Naive thymus-derived CD8-positive, alpha-beta T cell (primary cell): ENCODE measurements at places on chromosomes 12 and 14.

DNA sequence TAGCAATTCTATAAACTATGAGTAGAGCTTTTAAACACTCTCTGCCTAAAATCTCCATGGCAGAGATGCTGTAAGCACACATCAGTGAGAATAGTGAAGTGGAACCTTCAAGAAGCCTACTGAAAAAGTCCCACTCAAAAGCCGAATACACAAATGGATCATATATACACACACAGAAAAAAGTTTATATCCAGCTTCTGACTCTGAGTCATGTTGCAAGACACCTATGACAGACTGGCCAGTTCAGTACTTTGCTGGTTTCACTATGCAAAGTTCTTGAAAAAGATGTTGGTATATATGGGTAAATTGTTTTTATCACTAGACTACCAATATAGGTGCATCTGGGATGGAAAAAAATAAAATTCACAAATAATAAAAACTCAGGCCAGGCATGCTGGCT, 126.1 kb downstream of the KCNK10 start:
- no peak overlapping the region for H3K27ac ChIP-seq
- H3K4me1 ChIP-seq, result no peaks in the 10 kb centered on the region
- no peak overlapping the region for H3K4me3 ChIP-seq
- peaks cover 37% of the 10 kb centered on the region for H3K27me3 ChIP-seq
- H3K36me3 ChIP-seq, result no peaks in the 10 kb centered on the region

DNA sequence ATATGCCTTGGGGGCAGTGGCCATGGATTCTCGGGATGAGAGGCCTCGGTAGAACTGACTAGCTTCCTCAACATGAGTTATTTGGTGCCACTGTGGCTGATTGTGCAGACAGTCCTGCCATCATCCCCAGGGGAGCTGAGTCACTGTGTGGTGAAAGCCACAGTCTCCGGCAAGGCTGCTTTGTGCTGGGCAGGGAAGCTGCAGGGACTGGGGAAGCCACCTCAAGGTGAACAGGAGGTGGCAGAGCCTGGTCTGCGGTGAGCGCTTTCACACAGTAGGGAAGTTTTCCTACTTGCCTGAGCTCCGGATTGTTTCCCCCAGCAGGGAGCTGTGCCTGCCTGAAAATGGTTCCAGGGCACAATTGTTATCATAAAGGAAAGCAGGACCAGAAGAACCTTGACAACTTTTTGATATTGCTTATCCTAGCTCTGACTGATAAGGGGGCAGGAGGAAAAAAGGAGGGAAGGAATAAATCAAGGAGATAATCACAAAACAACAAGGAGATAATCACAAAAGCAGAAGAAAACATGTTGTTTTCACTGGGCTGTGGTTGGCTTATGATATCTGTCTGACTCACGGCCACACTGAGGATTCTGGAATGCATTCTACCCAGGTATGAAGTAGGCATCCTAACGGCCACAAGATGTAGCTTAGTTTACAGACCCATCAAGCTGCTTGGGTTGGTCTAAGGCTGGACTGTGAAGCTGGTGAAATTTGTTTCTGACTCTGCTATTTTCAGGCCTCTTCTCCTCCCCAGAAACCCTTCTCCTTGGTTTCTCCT, 32.2 kb upstream of the GNG2 start:
- DNase-seq, result peak; percentile 30
- H3K27me3 ChIP-seq, result peaks cover 1% of the 10 kb centered on the region
- peaks cover 8% of the 10 kb centered on the region for H3K36me3 ChIP-seq
- H3K4me3 ChIP-seq, result no peak overlapping the region
- no peak overlapping the region for H3K27ac ChIP-seq

- no peak for DNase-seq
- H3K4me3 ChIP-seq, result no peak overlapping the region
- H3K4me1 ChIP-seq, result no peaks in the 10 kb centered on the region
- H3K27ac ChIP-seq, result no peak overlapping the region
- H3K27me3 ChIP-seq, result no peaks in the 10 kb centered on the region
- H3K36me3 ChIP-seq, result no peaks in the 10 kb centered on the region
Observed at GRCh38 chr12:2341871-2342270, 289.1 kb downstream of the CACNA1C start.

GRCh38 chr14:29971101-29971500, 43.5 kb upstream of the PRKD1 start:
- H3K27me3 ChIP-seq, result peaks cover 4% of the 10 kb centered on the region
- H3K27ac ChIP-seq, result no peak overlapping the region
- H3K36me3 ChIP-seq, result no peaks in the 10 kb centered on the region
- DNase-seq, result no peak
- no peaks in the 10 kb centered on the region for H3K4me1 ChIP-seq

DNA sequence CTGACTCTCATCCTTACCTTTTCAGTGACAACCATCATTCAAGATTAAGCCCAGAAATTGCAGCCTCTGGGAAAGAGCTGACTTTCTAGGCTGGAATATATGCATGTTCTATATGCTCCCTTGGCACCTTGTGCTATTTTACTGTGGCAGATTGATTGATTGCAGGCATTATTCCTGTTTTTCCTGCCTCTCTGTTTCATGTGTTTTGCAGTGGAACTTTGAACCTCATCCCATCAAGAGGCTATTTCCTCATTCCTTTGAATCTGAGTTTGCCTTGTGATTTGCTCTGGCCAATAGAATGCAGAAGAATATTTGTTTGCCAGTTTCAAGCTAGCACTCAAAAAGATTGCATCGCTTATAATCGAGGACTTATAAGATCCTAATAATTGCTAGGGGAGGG, 174.8 kb upstream of the DCN start:
- no peak overlapping the region for H3K27ac ChIP-seq
- no peak overlapping the region for H3K4me3 ChIP-seq
- H3K27me3 ChIP-seq, result peaks cover 9% of the 10 kb centered on the region
- no peaks in the 10 kb centered on the region for H3K36me3 ChIP-seq
- H3K4me1 ChIP-seq, result no peaks in the 10 kb centered on the region

GRCh38 chr14:91614187-91614586, 104.1 kb upstream of the PPP4R3A start:
- H3K36me3 ChIP-seq, result no peaks in the 10 kb centered on the region
- H3K27ac ChIP-seq, result no peak overlapping the region
- H3K4me1 ChIP-seq, result no peaks in the 10 kb centered on the region
- H3K4me3 ChIP-seq, result no peak overlapping the region
- H3K27me3 ChIP-seq, result no peaks in the 10 kb centered on the region
- no peak for DNase-seq

DNA sequence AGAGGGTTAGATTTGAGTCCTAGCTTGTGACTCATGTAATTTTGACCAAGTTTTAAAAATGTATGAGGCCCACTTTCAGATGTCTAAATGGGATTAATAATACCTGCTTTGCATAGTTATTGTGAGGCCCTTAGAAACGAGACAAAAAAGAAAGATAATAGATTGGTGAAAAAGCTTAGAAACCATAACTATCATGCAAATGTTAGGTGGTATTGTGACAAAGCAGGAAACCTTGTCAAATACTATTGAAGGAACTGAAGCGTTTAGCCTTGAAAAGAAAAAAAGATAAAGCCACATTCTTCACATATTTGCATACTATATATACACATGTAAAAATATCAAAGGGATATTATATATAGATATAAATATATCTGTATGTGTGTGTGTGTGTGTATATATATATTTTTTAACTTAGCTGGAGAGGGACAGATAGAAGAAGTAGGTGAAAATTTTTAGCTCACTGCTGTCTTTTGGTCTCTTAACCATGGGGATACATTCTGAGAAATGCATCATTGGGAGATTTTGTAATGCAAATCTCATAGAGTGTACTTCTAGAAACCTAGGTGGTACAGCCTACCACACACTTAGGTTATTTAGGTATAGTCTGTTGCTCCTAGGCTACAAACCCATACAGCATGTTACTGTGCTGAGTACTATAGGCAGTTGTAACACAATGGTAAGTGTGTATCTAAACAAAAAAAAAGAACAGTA, 270.3 kb downstream of the CCDC91 start:
- H3K4me1 ChIP-seq, result peaks cover 4% of the 10 kb centered on the region
- no peak overlapping the region for H3K4me3 ChIP-seq
- H3K27ac ChIP-seq, result no peak overlapping the region
- H3K36me3 ChIP-seq, result peaks cover 67% of the 10 kb centered on the region

DNA sequence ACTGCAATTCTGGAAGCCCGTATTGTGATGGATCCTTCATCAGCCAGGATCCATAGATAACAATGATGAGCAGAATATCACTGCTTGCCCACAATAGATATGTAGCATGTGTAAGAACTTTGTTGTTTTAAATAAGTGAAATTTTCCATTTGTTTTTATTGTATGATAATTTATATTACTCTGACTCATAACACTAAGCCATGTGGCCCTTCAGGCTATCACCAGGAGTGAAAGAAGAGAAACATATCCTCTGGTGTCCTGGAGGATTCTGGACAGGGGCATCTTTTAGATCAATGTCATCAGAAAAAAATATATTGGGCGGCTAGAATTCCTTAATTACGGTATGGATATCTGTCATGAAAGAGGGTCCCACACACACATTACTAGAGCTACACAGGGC, 167.5 kb downstream of the SLC6A15 start:
- no peak overlapping the region for H3K27ac ChIP-seq
- no peaks in the 10 kb centered on the region for H3K4me1 ChIP-seq
- no peak overlapping the region for H3K4me3 ChIP-seq
- no peaks in the 10 kb centered on the region for H3K27me3 ChIP-seq
- H3K36me3 ChIP-seq, result no peaks in the 10 kb centered on the region

- H3K4me3 ChIP-seq, result no peak overlapping the region
- DNase-seq, result no peak
- no peaks in the 10 kb centered on the region for H3K36me3 ChIP-seq
- no peaks in the 10 kb centered on the region for H3K4me1 ChIP-seq
- H3K27ac ChIP-seq, result no peak overlapping the region
Observed at GRCh38 chr12:122013791-122014590, 7.7 kb upstream of the BCL7A start.

DNA sequence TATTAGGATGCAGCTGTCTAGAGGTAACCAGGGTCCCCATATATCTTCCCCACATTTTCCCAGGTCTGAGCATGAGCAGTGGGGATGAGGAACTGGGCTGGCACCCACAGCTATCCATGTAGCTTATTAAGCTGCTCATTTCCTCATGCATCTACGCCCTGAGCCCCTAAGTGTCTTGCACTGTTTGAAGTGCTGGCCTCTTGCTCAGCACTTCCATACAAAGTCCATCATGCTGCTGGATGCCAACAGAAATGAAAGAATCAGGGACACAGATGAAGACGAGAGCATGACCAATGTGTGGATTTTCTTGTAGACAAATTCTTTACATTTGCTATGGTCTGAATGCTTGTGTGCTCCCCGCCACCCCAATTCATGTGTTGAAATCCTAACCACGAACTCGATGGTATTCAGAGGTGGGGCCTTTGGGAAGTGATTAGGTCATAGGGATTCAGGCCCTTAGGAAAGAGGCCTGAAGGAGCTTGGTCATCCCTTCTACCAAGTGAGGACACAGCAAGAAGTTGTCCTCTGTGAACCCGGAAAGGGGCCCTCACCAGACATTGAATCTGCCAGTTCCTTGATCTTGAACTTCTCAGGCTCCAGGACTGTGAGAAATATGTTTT, 54.5 kb downstream of the C12orf75 start:
- H3K27me3 ChIP-seq, result no peaks in the 10 kb centered on the region
- H3K4me1 ChIP-seq, result no peaks in the 10 kb centered on the region
- DNase-seq, result no peak
- H3K27ac ChIP-seq, result no peak overlapping the region

GRCh38 chr14:21075719-21076437, 5.8 kb downstream of the ARHGEF40 start:
- no peak overlapping the region for H3K27ac ChIP-seq
- peaks cover 29% of the 10 kb centered on the region for H3K27me3 ChIP-seq
- no peaks in the 10 kb centered on the region for H3K36me3 ChIP-seq

DNA sequence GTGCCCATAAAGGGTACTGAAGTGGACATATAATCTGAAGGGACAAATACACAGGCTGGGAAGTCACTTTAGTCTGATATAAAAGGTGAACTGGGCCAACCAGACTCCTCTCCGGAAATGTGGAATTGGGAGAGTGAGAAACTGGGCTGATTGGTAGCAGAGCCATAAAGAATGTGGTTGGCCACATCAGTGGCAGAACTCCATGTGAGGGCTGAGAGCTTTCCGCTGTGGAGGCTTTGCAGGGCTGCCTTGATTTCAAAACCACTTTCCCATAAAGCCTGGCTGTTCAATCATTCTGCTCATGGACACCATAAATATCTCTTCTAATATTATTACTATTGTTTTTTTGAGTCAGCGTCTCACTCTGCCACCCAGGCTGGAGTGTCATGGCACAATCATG, 220.3 kb downstream of the MON2 start:
- no peak overlapping the region for H3K4me3 ChIP-seq
- H3K36me3 ChIP-seq, result no peaks in the 10 kb centered on the region
- no peaks in the 10 kb centered on the region for H3K4me1 ChIP-seq
- H3K27me3 ChIP-seq, result no peaks in the 10 kb centered on the region
- DNase-seq, result no peak
- H3K27ac ChIP-seq, result no peak overlapping the region
